NCI-H526 treated with DMSO at 0.1 percent for 48 hours (cell line): ENCODE measurements at places on chromosomes 3 and 15.

DNA sequence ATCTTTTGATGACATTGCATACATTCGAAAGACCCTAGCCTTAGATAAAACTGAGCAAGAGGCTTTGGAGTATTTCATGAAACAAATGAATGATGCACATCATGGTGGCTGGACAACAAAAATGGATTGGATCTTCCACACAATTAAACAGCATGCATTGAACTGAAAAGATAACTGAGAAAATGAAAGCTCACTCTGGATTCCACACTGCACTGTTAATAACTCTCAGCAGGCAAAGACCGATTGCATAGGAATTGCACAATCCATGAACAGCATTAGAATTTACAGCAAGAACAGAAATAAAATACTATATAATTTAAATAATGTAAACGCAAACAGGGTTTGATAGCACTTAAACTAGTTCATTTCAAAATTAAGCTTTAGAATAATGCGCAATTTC is 16.7 kb downstream of the KCNMB3 start:
- DNase-seq, result no peak

DNA sequence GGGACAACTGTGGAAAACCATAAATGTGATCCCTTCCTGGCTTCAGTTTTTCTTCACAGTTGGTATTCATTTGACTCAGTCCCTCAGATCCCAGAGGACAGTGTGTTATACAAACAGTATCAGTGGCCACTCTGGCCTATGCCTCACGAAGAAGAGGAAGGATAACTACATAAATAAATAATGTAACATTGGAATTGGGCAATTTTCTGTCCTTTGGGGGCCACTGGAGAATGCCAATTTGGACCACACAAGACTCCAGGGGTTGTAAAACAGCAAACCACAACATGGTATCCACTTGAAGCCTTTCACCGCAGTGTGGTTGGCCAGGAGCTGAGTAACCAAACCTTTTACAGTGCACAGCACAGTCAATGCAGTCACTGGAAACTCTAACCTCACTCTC is 1077.0 kb downstream of the ROBO2 start:
- DNase-seq, result no peak

- no peak for DNase-seq
These were observed 54.2 kb upstream of the MCTP2 start for GRCh38 chr15:94177112-94177511.

- DNase-seq, result no peak
These were observed 23.0 kb upstream of the MUC20 start for GRCh38 chr3:195697582-195698324.

- no peak for DNase-seq
These were observed 8.0 kb downstream of the MAP2K5 start for GRCh38 chr15:67550522-67550921.

DNA sequence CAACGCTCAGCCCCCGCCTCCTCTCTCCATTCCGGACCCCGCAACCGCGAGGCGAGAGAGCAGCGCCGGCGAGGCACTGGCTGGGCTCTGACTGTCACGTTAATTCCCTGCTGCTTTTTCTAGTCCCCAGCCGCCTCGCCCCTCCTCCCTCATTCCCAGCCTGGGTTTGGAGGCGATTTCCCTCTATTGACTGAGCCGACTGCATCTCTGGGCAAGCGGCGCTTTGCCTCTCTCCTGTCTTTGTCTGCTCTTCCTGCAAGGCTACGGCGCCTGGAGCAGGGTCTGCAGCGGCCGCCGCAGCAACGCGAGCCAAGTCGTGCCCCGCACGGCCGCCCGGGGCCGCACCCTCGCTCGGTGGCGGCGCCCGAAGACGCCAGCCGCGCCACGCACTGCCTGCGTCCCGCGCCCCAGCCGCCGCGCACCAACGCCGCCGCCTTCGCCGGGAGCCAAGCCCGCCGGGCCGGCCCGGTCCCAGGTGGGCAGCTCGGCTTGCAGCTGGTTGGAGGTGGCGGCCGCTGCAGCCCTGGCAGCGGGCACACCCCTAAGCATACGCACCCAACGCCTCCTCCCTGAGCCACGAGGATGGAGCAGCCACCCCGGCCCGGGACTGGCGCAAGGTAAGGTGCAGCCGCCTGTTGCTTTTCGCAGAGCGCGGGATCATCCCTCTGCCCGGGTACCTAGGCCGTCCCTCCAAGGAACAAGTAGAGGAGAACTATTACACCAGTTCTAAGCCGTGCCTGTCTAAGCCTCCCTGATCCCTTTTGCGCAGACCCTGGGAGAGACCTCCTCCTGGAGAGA is at the start of gene LRRC3B:
Gene LRRC3B, plus strand, starts transcription at position 152 of the 798 bp plus-strand sequence. CDS start 86,901 bp downstream, outside the sequence.
- no peak for DNase-seq

GRCh38 chr3:142029052-142029642 is 120.2 kb downstream of the TFDP2 start:
- no peak for DNase-seq
